ENCODE measurements at places on chromosomes 2 and 18.

- DNase-seq, result no peak
These were observed 13.7 kb upstream of the LRP1B start for GRCh38 chr2:142144547-142144946.

GRCh38 chr2:63661076-63661475, 72.3 kb downstream of the MDH1 start:
- no peak for DNase-seq

DNA sequence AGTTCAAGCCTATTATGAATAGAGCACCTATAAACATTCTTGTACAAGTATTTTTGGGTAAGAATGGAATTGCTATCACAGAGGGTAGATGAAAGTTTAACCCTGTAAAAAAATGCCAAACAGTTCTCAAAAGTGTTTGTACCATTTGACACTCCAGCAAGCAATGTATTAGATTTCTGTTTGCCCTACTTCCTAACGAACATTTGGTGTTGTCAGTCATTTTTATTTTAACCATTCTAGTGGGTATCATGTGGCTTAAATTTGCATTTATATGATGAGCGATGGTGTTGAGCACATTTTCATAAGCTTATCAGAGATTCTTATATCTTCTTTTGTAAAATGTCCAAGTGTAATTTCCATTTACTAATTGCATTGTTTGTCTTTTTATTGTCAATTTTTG, 608.2 kb upstream of the ACVR2A start:
- DNase-seq, result no peak

DNA sequence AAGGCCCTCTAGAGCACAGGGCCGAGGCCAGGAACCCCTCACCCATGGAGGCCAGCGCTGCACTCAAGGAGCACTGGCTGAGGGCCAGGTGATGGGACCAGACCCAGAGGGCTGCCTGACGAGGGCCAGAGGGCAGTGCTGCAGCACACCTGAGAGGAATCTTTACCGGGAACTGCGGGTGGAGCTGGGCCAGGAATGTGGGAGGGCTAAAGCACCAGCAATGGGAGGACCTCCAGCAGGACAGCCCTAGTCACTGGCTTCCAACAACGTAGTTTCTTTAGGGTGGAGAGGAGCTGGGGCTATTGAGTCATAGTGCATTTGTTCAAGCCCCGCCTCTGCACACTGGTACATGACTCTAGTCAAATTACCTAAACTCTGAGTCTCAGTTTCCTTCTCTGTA, 143.4 kb downstream of the TMEM17 start:
- no peak for DNase-seq

- peak; percentile 14 for DNase-seq
These were observed 1.5 kb downstream of the MTA3 start for GRCh38 chr2:42569883-42570282.

GRCh38 chr18:50162486-50163304, 32.3 kb downstream of the MYO5B start:
- no peak for DNase-seq

DNA sequence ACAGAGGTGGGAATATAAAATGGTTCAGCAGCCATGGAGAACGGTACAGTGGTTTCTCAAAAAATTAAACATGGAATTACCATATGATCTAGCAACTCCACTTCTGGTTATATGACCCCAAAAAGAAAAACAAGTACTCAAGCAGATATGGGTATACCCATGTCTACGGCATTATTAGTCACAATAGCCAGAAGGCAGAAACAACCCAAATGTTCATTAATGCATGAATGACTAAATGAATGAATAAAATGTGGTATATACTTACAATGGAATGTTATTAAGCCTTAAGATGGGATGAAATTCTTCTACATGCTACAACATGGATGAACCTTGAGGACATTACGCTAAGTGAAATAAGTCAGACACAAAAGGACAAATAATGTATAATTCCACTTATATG, 266.8 kb upstream of the FBXO11 start:
- peak; percentile 34 for DNase-seq

- DNase-seq, result no peak
These were observed 3.0 kb downstream of the FEV start for GRCh38 chr2:218981881-218982585.

- DNase-seq, result no peak
These were observed 424.6 kb downstream of the TGIF1 start for GRCh38 chr18:3874581-3874980.

GRCh38 chr2:133264989-133265401, 303.3 kb downstream of the NCKAP5 start:
- peak; percentile 45 for DNase-seq

DNA sequence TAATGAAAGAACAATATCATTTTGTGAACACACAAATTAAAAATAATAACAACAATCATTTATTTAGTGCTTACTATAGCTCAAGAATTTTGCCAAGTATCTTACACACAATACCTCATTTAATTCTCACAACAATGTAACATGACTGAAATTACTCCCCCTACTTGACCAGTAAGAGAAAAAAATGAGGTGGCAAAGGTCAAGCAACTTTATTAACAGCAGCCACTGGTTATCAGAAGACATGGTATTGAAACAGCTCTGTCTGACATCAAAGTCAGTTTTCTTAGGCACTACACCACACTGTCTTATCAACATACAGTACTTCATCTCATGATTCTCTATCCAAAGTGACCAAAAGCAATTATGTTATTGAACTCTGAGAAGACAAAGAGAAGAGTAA, 389.4 kb downstream of the ZEB2 start:
- no peak for DNase-seq

GRCh38 chr18:57959278-57959677, 84.7 kb upstream of the NEDD4L start:
- peak; percentile 66 for DNase-seq

DNA sequence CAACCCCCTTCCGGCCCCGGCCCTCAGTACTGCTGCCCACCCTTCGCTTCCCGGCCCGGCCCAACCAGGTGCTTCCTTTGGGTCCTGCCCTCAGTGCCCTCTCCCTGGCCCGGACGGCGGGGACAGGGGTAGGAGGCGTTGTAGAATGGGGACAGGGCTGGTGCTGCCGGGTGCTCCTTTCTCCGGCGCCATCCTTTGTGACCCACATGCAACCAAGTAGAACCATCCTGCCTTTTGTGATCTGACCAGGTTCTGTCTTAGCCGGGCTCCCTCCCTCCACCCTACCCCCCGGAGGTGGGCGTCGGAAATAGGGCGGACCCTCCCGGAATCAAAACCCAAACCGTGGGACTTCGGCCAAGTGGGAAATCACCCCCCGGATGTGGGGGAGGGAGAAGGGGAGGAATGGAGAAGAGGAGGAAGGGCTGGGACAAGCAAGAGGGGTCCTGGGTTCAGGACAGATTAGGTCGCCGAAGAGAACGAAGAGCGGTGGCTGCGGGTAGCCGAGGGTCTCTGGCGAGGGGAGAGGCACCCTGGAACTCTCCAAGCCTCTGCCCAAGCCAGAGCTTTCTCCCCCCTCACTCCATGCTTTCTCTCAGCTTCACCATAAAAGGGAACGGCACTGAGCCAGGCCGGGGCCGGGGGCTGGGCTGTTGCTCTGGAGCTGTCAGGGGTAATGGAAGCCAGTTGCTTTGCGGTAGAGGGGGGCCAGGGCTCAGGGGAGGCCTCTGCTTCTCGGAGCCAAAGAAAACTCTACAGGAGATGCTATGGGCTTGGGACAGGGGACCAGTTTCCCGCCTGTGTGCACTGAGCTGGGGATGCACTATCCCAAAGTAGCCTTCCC, 756 bp upstream of the OST4 start:
- DNase-seq, result no peak

- no peak for DNase-seq
These were observed 246.5 kb downstream of the LDLRAD4 start for GRCh38 chr18:13465124-13465446.

Data from foreskin melanocyte (primary cell).